Esophagus squamous epithelium (tissue), 5 donors: ENCODE measurements at places on chromosomes 2 and 18.

DNA sequence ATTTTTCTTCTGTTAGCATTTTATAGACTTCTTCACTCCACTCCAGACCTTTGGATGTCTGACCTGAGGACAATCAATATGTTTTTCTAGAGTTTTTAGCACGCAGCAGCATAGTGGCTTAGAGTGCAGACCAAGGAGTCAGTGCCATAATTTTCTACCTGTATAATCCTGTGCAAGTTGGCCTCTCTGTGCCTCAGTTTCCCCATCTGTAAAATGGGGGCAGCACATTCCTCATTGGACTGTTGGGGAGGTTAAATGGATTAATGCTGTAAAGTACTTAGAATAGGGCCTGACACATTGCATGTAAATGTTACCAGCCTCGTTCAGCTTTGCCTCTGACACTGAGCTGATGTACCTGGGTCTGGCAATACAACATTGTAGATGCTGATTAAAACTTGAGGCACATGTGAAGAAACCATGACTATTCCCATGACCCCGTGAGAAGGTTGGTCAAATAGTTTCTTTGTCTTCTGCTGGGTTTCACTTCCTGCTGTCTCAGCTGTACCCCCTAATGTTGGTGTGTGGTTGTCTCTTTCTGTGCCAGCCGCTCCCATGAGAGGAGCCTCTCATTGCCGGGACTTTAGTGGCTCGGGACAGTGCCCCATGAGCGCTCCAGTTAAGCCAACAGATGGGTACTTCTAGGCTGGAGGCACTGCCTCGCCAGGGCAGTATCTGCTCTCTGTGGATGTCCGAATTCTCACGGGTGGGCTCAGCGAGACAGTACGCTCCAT is 125.3 kb downstream of the SH3RF3 start:
- DNase-seq: no peak

DNA sequence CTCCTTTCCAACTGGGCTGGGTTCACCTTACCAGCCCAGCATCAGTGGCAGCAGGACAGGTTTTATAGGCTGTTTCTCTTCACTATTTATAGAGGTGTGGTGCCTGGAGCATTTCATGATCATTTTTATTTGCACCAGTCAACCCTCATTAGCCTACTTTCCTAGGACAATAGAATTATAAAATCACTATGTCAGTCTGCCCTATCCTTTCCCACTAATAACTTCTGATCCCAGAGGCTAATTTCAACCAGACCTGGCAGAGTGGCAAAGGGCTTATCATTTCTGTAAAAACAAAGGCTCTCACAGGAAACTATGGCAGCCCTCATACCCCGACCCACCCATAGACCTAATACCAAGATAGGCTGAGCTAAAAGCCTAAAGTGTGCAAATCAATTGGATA is 243.5 kb upstream of the TMEFF2 start:
- no peak for DNase-seq

DNA sequence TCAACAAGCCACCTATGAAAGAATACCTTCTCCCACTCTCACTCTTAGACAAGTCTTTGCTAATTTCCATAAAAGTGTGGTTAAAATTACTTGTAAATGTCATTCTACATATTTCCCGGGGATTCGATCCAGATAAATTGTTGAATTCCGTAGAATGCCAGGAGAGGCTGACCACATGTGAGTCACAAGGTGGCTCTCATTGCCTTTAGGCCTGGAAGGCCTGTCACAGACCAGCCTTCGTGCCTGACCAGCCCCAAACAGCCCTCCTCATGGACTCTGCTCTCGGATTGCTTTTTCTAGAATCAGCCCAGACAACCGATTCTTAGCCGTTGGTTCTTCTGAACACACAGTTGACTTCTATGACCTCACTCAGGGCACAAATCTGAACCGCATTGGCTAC is 86.0 kb downstream of the RTN4 start:
- no peak for DNase-seq

DNA sequence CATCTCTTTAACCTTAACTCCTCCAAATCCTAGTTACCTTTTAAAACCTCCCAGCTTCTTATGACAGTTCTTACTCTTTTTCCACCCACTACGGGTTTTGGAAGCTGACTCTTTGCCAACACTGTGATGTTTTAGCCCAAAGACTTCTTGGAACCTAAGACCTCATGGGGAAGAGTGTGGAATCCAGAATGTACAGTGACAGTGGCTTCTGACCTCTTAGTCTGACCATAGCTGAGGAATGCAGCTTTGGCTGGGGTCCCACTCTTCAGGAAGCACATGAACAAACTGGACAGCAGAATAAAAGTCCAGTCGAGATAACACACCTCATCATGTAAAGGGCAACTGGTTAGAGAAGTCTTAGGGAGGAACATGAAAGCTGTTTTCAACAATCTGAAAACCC is 161.1 kb upstream of the PKDCC start:
- no peak for DNase-seq

GRCh38 chr2:54067851-54068375 is 47.5 kb upstream of the ACYP2 start:
- DNase-seq: no peak

GRCh38 chr18:48371854-48372602 is 37.2 kb downstream of the ZBTB7C start:
- DNase-seq: no peak

DNA sequence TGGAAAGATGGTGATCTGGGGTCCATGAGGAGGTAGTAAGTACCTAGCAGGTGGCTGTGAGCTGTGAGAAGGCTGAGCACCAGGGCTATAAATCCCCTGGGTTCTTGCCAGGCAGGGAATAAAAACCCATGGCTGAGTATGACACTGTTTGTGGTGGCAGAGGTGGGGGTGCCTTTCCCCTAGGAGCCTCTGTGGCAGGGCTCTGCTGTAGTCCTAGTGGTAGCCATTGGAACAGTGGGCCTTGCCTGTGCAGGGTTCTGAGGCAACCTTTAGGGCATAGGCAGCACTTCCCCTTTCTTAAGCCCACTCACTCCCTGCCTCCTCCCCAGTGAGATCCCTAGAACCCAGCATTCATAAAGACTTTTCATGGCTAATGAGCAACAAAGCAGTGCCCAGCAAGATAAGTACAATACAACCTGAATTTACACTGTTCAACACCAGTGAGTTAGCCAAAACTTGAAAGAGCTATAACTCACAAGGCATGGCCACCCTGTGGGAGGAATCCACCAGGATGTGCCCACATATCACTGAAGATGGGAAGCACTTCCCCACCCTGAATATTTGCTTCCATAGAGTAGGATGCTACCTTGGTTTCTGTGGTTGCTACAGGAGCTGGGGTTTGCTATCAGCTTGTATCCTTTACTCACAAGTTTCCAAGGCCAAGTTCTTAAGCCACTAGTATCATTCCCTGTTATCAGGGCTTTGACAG is 100.9 kb upstream of the NEUROD1 start:
- no peak for DNase-seq

GRCh38 chr2:10225291-10226037 is 77.2 kb upstream of the HPCAL1 start:
- DNase-seq: no peak

DNA sequence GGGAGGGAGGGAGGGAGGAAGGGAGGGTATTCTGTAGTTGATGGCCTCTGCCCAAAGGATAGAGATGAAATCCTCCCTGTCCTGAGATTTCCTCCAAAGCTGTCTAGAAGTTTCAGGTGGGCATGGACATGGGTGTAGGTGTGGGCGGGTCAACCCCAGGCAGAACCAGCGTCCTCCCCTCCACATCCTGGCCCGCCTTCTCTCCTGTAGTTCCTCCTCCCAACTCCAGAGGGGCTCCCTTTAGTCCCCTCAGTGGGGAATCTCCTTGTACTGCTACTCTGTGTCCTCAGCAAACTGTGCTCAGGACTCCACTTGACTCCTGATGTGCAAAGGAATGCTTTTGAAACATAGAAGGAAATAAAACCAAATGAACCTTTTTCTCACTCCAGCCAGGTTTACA is 88.1 kb downstream of the MRPS9 start:
- DNase-seq: no peak

- DNase-seq: no peak
These were observed 60.6 kb downstream of the SERTAD2 start for GRCh38 chr2:64593035-64593655.

- no peak for DNase-seq
These were observed 283.8 kb upstream of the LYPD1 start for GRCh38 chr2:132953771-132954170.

DNA sequence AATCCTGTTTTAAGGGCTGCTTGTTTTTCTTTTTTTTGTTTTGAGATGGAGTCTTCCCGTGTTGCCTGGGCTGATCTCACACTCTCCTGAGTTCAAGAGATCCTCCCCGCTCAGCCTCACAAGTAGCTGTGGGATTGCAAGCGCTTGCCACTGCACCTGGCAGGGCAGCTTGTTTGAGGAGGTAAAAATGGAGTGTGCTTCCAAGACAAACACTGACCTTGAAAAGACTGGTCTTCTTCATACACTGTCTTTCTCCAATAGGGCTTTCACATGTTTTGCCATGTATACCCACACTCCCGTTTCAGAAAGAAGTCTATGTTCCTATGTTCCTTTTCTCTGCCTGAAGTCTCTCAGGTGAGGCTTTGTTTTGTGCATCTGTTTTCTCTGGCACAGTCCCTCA is 32.6 kb upstream of the LDAH start:
- DNase-seq: no peak

- no peak for DNase-seq
These were observed 22.4 kb downstream of the NCOA1 start for GRCh38 chr2:24513281-24514071.

- no peak for DNase-seq
These were observed 137.0 kb downstream of the MEIS1 start for GRCh38 chr2:66571918-66572317.

- DNase-seq: no peak
These were observed 948.7 kb downstream of the TSN start for GRCh38 chr2:122704109-122704563.

- DNase-seq: no peak
These were observed 65.7 kb upstream of the BCL2L11 start for GRCh38 chr2:111054791-111055691.

DNA sequence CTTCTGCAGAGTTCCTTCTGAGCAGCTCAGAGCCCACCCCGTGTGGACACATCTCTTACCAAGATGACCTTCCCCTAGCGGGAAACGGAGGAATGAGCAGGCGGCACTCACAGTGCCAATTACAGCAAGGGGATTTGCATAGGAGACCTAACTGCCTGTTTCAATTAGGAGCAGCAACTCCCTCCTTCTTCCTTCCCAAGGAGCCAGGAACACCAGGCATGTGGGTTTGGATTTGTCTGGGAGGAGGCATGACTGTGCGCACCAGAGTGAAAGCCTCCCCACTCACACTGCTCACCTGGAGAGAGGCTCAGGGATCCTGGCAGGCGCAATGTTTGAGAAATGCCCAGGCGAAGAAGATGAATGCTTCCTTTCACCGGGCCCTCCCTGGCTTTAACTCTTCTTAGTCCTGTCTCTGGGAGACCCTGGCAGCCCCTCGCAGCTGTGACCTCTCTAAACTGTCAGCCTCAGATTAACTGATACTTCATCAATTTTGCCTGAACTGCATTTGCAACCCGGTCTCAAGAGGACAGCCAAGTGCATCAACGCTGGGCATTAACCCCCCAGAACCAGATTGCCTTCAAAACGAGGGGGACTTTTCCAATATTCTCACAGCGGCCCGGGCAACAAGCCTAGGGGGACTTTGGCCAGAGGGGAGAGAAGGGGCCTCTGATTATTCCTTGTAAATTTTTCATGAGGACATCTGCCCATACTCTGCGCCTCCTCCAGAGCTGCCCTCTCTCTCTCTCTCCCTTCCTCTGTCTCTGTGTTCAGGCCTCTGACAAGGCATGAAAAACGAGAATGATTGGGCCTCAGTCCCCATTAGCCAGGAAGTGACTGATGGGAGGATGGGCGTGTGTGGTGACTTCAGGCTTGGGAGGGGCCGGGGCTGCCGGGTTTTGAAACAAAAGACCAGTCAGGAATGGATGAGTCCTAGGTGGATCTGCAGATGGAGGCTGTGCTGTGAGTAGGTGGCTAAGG is 93.8 kb downstream of the CMPK2 start:
- DNase-seq: no peak

- DNase-seq: no peak
These were observed 77.9 kb downstream of the CABLES1 start for GRCh38 chr18:23213200-23213599.

DNA sequence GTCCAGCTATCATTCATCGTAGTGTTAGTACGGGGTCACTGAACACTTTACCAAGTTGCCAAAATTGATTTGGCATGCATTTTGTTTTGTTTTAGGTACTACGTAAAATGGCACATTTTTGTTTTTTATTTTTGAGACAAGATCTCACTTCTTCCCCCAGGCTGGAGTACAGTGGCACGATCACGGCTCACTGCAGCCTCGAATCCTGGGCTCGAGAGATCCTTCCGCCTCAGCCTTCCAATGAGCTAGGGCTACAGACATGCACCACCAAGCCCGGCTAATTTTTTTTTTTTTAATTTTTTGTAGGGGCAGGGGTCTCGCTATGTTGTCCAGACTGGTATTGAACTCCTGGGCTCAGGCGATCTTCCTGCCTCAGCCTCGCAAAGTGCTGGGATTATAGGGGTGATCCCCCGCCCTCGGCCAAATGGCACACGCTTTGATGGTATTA is 786 bp downstream of the TAF1B start:
- no peak for DNase-seq

GRCh38 chr2:239519089-239519920 is 118.5 kb upstream of the HDAC4 start:
- no peak for DNase-seq

GRCh38 chr18:26545335-26546123 is 2.8 kb downstream of the KCTD1 start:
- DNase-seq: no peak

DNA sequence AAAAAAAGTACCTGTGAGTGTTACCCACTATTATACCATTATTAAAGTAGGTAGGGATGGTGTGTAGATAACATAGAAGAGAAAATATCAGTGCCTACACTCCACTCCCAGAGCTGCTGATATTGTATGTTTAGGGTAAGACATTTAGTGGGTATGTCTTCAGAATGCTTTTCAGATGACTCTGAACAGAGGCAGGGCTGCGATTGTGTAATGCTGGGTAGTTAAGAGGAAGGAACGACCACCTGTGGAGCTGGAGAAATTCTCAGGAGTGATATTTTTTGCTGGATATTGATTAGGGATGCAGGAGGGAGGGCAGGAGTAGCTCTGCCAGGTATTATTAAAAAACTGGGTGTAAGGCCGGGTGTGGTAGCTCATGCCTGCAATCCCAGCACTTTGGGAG is 2.8 kb downstream of the CNOT11 start:
- no peak for DNase-seq

- DNase-seq: no peak
These were observed 68.7 kb upstream of the PSMD14 start for GRCh38 chr2:161239326-161240109.

- no peak for DNase-seq
These were observed 660.7 kb downstream of the GALR1 start for GRCh38 chr18:77910347-77910746.
